ENCODE measurements at places on chromosomes 2 and 18.

DNA sequence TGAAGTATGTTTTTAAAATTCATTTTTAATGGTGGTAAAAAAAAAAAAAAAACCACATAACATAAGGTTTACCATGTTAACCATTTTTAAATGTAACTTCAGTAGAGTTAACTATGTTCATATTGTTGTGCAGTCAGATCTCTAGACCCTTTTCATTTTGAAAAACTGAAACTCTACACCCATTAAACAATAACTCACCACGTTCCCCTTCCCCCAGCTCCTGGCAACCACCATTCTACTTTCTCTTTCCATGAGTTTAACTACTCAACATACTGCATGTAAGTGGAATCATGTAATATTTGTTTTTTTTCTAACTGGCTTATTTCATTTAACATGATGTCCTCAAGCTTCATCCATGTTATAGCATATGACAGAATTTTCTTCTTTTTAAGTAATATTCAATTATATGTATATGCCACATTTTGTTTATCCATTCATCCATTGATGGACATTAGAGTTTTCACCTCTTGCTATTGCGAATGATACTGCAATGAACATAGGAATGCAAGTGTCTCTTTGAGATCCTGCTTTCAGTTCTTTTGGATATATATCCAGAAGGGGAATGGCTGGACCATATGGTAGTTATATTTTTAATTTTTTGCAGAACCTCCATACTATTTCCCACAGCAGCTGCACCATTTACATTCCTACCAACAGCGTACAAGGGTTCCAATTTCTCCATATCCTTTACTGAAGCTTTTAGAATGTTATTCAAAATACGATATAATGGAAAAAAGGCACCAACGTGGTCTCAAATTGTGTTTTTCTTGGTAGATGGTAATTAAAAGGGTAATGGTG, 91.0 kb downstream of the SPTBN1 start:
- DNase-seq, result no peak

- no peak for DNase-seq
These were observed 15.6 kb upstream of the ANTXR1 start for GRCh38 chr2:68997401-68997800.

DNA sequence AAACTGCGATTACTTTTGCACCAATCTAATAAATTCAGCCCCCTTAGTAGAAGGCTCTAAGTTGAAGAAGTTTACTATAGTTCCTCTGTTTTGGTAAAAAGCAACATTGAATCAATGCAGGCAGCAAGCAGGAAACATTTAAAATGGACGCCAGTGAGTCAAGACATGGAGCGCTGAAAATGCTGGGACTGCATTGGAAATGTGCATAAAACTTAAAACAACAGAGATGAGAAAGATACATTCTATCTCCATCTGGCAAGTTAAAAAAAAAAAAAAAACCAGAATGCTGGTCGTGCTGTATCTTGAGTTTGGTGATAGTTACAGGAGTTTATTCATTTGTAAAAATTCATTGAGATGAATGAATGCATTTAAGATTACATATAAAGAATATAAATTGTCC, 117.0 kb upstream of the TWIST2 start:
- no peak for DNase-seq

- no peak for DNase-seq
These were observed 379.8 kb downstream of the TSN start for GRCh38 chr2:122135021-122135937.

- DNase-seq, result no peak
These were observed 35.0 kb upstream of the AGAP1 start for GRCh38 chr2:235458839-235459273.

GRCh38 chr2:101560780-101561315, 85.9 kb upstream of the RFX8 start:
- DNase-seq, result no peak

DNA sequence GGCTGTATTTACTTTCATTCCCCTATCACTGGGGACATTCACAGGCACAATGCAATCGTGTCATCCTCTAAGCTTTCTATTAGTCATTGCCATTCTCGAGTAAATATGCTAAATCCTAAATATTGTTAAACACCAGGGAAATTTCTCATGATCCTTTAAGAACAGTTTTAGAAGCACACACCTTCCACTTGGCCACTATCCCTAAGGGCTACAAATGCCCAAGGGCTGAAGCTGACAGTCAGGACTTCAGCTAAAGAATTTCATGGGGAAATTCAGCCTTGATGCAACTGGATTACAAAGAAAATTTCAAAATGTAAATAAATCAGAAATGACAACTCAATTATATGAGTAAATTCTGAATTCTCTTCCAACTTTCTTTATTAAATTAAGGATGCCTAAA, 163.1 kb upstream of the PID1 start:
- DNase-seq, result no peak

- no peak for DNase-seq
These were observed 926 bp downstream of the NDUFV2 start for GRCh38 chr18:9103376-9103873.

- DNase-seq, result no peak
These were observed 22.4 kb upstream of the PMAIP1 start for GRCh38 chr18:59877361-59877760.

DNA sequence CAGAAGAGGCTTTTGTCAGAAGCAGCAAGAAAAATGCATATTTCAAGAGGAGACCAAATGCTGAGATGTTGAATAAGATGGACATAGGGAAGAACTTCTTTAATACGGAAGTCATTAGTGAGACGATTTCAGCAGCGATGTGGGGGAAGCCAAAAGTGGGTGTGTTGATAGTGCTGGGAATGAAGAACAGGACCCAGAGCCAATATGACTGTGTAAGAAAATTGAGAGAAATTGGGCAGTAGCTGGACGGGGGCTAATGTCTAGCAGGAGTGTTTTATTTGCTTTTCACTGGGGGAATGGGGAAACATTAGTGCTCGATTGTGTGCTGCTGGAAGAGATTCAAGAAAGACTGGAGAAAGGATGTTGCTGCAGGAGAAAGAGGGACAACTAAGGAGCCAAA, 788.7 kb upstream of the KLHL29 start:
- DNase-seq, result no peak

- DNase-seq, result no peak
These were observed 79.2 kb upstream of the PAPOLG start for GRCh38 chr2:60676706-60677330.

DNA sequence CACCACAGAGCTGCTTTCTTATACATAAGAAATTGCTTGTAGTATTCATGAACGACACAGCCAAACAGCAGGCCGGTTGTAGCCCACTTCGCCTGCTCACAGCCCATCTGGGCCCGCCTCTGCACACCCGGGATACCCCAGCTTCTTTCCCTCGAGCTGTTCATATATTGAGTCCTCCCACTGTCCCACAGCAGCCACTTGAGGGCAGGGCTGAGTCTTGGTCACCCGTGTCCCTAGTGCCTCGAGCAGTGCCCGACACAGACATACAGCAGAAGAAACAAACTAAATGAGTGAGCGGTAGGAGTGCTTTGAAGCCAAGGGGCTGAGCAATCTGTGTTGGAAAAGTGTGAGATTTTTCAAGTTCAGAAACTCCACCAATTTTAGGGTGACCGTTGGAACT, 251.4 kb downstream of the KLHL29 start:
- no peak for DNase-seq

- no peak for DNase-seq
These were observed 286.5 kb downstream of the ALK start for GRCh38 chr2:29634916-29635315.

- no peak for DNase-seq
These were observed 100.3 kb downstream of the B3GNT2 start for GRCh38 chr2:62296034-62296831.

GRCh38 chr2:216499641-216500218, 1.1 kb downstream of the RPL37A start:
- no peak for DNase-seq

DNA sequence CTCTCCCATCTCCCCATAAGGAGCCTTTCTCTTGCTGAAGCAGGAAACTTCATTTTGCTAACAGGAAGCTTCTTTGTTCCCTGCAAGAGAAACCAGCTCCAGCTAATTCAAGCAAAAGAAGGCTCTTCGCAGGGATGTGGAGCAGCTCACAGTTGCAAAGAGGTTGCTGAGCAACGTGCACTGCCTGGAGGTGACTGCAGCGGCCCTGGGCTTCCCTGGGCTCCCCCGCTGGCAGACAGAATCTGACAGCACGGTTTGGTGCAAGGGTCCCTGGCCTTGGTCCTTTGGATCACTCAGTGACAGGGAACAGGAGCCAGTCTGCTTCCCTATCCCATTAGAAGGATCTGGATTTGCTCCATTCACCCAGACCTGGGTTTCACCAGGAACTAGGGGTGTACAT, 25.8 kb downstream of the GPR55 start:
- DNase-seq, result no peak

- DNase-seq, result no peak
These were observed 37.1 kb downstream of the ICOS start for GRCh38 chr2:203973676-203974075.

DNA sequence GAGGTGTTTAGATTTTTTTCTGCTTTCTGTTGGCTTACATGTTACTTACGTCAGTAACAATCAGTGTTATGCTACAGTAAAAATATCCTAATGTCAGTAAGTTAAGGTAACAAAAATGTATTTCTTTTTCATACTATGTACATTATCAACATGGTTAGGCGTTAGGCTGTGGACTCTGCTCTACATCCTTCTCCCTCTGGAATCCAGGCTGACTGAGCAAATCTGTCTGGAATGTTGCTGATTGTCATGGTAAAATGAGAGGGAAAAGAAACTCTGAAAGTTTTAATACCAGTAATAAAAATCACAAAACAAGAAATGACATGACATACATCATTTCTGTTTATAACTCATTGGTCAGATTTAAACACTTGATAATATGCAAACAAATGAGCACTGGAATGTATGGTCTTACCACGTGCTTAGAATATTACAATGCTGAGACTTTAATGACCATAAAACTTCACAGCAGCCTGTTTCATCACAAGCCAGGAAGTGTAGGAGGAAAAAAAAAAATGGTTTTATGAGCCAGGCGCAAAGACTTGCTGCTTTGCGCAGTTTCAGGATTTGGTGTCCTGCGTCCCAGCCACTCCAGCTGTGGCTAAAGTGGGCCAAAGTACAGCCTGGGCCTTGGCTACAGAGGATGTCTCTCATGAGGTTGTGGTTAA, 252.4 kb downstream of the FSIP2 start:
- DNase-seq, result no peak

GRCh38 chr18:79631761-79632446, 47.7 kb upstream of the CTDP1 start:
- DNase-seq, result no peak

GRCh38 chr2:127182626-127183458, 37.3 kb downstream of the CYP27C1 start:
- no peak for DNase-seq

- no peak for DNase-seq
These were observed 260.0 kb upstream of the NRXN1 start for GRCh38 chr2:51291762-51292551.

GRCh38 chr18:74929110-74929509, 279.8 kb downstream of the PTGR3 start:
- DNase-seq, result no peak

DNA sequence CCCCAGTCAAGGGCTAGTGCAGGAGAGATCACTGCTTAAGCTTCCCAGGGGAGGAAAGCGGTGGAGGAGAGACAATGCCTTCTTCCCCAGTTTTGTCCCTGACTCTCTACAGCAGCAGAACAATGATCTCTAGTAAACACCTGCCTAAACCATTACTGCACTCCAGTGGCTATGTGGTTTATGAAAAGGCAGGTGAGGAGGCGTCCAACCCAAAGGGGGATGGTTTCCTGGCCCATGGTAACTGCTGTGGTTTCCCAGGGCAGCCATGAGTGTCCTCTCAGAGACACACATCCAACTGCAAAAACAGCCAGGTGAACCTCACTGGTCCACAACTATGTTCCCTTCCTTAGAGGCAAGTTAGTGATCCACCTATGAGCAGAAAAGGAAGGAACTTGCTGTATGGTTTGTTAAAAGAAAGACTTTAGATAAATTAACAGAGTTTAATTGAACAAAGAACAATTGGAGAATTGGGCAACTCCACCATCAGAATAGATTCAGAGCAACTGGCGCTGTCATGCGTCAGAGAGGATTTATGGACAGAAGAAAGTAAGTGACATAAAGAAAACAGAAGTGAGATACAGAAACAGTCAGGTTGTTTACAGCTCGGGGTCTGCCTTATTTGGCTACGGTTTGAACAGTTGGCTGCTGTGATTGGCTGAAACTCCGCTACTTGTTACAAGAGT, 4.8 kb upstream of the TTC39C start:
- no peak for DNase-seq

- no peak for DNase-seq
These were observed 19.1 kb upstream of the IL18R1 start for GRCh38 chr2:102336502-102336945.

- DNase-seq, result no peak
These were observed 108.7 kb downstream of the GFPT1 start for GRCh38 chr2:69278366-69278765.

DNA sequence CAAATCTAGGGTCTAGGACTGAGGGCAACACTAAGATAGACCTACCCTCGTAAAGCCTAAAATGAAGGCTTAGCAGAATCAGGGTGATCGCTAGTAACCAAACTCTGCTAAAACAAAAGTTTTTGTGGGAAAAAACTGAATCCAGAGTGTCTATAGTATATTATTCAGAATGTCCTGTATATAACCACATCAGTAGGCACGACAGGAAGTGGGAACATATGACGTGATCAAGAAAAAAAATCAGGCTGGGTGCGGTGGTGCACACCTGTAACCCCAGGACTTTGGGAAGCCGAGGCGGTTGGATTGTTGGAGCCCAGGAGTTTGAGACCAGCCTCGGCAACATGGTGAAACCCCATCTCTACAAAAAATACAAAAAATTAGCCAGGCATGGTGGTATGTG, 106.1 kb downstream of the UGGT1 start:
- DNase-seq, result no peak

DNA sequence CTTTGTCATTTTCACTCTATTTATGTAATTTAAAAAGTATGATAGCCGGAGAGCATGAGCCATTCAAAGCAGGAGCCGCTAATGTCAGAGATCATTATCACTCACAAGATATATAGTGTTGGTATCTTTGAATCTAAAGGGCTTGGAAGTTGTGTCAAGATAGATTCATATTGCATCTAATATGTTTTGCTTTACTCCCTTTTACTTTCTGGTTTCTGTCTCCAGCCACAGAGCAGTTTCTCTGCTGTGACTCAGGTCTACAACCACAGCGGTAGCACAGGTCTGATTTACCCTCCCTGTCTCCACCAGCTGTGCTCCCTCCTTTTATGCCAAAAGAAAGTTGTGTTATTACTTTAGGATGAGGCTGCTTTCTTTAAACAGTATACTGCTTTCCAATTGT, 424.0 kb downstream of the ARHGAP15 start:
- DNase-seq, result no peak

DNA sequence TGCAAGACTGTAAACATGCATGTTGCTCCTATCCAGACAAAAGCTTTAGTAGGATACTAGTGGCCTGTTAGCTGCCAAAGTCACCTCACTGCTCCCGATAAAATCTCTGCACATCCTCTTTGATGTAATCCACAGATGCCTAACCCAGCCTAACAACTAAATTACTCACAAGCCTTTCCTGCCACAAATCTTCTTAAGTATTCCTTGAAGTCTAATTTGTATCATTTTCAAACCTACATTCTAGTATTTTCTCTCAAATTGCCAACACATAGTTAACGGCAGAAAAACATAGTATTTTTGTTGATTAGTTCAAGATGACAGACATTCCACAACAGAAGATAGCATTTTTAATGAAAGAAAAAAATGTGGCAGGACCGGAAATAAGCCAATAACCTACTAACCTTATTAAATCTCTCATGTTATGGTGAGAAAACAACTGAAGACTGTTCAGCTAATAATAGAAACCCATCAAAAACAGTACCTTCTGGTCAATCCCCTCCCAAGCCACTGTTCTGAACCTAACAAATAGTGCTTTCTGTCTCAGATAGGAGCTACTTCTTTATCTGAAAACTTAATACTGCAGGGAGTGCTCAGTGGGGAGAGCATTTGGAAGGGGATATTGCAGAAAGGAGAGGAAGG, at the start of gene MPP4:
Gene MPP4, minus strand, starts transcription at position 57 of the 639 bp plus-strand sequence. CDS start 4,690 bp downstream, outside the sequence.
- no peak for DNase-seq

Measured in NCI-H524 treated with DMSO at 0.1 percent for 48 hours (cell line).